ENCODE measurements at places on chromosomes 5 and 9.

- no peak for DNase-seq
Observed at GRCh38 chr5:146721073-146721815, 157.3 kb downstream of the PPP2R2B start.

- no peak for DNase-seq
Observed at GRCh38 chr9:7376833-7377232, 422.7 kb downstream of the DMAC1 start.

- no peak for DNase-seq
Observed at GRCh38 chr5:80369521-80369920, 38.3 kb upstream of the ZFYVE16 start.

GRCh38 chr5:169805527-169805934, 168.5 kb downstream of the DOCK2 start:
- DNase-seq: peak; percentile 34
